ENCODE measurements at places on chromosomes 11 and 22.

DNA sequence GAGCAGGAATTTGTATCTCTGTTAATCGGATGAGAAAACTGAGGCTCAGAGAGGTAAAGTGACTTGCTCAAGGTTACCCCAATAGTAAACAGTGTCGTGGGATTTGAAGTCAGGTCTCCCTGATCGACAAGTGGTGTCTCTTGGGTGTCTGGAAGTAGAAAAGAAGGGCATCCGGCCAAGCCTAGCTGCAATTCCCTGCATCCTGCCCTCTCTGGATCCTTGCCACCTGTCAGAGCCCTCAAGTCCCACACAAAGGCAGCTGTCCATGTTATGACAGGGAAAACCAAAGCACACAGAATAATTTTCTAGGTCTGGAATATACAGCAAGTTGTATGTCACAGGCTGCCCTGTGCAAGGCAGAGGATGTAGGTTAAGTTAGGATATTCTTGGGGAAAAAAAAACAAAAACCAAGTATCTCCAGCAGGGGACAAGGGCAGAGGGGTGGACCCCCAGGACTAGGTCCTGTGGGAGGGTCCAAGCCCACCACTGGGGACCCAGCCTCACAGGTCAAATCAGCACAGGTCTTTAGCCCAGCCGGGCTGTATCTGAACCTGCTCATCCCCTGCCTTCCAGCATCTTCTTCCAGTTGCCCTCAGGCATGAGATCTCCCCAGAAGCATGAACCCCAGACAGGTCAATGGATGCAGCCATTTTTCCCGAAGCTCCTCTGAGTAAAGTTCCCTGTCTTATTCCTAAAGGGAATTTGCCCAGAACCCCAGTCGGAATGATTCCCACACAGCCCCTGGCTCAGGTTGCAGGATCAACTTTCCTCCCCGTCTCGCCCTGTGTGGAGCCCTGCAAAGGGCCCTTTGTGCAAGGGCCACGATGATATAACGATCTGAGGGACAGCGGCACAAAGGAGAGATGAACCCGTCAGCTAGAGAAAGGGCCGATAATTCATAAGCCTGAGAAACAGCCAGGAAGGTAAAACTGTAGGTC, 15.0 kb downstream of the USH1C start:
- no peak for DNase-seq

- DNase-seq: no peak
Measured at GRCh38 chr11:63551889-63552266, 11.3 kb downstream of the PLAAT2 start.

DNA sequence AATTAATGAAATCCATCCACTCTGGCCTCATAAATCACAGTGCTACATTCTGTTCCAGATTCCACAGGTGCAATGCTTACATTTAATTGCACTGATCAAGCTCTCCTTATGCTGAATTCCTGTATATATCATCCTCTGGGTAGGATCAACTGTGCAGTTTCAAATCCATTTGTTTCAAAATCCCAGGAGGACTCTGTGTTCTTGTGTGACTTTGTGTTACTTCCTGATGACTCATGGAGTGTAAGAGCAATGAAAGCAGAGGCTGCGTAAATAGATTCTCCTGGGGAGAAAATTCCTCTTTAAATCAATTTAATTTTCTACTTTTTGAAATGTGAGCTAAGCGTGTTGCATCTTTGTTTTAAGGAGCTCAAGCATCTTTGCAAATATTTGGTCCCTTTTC, 752.7 kb downstream of the METTL15 start:
- no peak for DNase-seq

DNA sequence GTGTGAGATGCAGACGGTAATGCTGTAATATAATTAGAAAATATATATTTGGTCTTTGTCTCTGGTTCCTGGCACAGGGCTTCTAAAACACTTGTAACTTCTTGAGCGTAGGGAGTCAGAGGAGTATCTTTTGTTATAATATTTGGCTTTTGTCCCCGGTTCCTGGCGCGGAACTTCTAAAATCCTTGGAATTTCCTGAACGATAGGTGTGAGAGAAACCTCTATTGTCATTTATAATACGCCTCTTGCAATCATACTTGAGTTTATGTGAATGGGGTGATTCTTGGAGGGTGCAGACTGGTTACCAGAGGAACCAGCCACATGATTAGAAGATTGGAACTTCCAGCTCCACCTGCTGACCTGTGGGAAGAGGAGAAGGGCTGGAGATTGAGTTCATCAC, 54.1 kb upstream of the ZBED5 start:
- DNase-seq: no peak

GRCh38 chr11:43987384-43988039, 45.1 kb downstream of the C11orf96 start:
- DNase-seq: no peak

GRCh38 chr11:16603245-16603644, 135.2 kb upstream of the C11orf58 start:
- no peak for DNase-seq

DNA sequence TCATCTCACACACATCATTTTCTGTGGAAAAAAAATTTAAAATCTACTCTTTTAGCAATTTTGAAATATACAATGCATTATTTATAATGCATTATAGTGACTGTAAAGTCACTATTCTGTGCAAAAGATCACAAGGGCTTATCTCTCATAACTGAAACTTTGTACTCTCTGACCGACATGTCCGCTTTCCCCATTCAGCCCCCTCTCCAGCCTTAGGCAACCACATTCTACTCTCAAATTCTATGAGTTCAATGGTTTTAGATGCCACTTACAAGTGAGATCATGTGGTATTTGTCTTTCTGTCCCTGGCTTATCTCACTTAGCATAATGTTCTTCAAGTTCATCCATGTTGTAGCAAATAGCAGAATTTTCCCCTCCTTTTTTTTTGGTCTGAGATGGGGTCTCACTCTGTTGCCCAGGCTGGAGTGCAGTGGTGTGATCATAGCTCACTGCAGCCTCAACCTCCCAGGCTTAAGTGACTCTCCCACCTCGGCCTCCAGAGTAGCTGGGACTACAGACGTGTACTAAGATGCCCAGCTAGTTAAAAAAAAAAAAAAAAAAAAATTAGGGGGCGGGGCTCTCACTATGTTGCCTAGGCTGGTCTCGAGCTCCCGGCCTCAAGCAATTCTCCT, 44.5 kb downstream of the SYN3 start:
- no peak for DNase-seq

DNA sequence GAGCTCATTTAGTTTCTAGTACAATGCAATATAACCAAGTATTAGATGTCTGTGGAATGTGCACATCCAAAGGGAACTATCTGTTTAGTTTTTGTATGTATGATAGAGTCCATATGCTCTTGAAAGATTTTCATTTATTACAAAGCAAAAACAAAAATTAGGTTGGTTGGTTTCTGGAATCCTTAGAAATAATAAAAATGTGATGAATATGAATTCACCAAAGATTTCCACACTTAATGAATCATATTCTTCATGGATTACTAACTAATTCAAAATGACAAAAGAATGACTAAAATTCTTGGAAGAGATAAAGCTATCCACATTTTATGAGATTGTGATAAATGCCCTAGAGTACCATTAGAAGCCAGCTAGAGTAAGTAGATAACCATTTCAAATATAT, 261.1 kb downstream of the SBF2 start:
- DNase-seq: no peak

DNA sequence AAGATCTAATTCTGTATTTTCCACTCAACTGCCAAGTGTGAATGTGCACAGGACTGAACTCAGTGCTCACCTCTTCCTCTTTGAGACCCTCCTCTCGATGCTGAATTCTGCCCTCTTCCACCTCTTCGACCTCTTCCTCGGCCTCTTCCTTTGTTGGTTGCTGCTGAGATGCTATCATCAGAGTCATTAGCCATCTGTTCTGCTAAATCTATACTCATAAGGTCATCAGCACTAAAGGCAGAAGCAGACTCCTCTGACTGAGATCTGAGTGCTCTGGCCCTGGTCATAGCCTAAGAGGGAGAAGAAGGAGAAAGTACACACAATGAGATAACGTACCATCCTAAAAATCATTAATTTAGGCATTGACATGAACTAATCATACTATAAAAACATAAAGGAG, 45.9 kb upstream of the GPR83 start:
- no peak for DNase-seq

- no peak for DNase-seq
Measured at GRCh38 chr11:102197670-102198139, 87.5 kb downstream of the YAP1 start.
